ENCODE measurements at places on chromosomes 7 and 10. TPM values are rescaled to one million over a fixed set of nuclear protein-coding genes. Genes with fewer than 3 reads are reported as not detected.
A peak's percentile ranks its signal among the peaks of the same experiment; 100 is the strongest.

Gene WNT8B
- polyA plus RNA-seq: 0.14 TPM

Gene IGF2BP3
- polyA plus RNA-seq: 0.09 TPM

Gene INPP5F
- polyA plus RNA-seq: 1.4 TPM

Gene CHAT
- not detected for polyA plus RNA-seq

DNA sequence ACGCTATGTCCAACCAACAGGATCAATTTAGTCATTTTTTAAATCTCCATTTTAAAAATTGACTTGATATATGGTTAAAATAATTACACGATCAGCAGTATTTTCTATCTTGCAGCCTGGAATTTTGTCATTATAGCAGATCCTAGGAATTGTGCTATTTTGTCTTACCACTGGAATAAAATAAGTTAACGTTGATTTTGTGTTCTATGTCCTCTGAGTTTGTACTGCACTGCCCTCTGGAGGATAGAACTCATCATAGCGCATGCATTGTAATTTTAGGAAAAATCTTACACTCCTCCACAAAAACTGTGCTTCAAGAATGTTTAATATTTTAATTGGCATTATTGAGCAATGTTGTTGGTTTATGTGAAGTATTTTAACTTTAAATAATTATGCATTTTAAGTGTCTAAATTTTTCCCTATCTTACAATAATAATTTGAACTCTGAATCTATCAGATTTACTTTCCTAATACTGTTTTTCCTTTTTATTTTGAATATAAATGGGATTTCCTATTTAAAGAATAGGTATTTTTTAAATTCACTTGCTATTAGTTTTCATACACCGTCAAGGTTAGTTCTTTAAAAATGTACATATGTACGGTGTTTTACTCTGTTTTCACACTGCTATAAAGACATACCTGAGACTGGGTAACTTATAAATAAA, 220.1 kb downstream of the PPP1R3A start:
- no peak for DNase-seq
- H3K4me1 ChIP-seq: no peaks in the 10 kb centered on the region
- no peaks in the 10 kb centered on the region for H3K36me3 ChIP-seq
- no peaks in the 10 kb centered on the region for H3K27me3 ChIP-seq
- no peak overlapping the region for H3K4me3 ChIP-seq

DNA sequence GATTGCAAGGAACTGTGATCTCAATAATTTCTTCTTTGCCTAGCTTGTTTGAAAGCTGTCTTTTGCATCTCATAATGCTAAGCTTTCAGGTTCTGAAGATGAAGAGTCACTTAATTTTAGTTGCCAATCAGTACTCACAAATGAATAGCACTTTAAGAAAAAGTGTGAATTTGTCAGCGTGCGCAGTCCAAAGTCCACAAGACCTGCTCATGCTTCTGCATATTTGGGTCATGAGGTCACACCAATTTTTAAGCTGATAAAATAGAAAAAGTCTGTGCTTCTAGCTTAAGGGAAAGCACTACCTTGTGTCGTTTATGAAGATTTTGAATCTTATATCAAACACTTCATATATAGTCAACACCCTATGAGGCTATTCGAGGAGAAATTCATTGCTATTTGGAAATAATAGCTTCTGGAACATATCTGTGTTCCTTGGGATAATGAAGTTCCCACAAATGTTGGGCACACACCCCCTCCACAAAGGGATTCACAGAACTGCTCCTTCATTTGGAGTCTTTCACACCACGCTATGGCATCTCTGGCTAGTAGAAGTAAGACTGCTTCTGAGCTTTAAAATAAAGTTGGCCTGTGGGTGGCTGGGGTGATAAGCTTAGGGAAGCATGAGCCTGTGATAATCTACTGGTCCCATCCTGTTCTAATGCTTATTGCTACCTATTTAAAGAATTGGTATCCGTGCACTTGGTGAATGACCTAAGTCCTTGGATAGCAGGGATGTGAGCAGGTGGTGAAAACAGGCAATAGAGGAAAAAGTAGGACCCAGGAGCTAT, 33.3 kb downstream of the A1CF start:
- H3K4me3 ChIP-seq: no peak overlapping the region
- H3K27me3 ChIP-seq: peaks cover 16% of the 10 kb centered on the region

GRCh38 chr10:133151543-133151972, 8.5 kb upstream of the KNDC1 start:
- peaks cover 2% of the 10 kb centered on the region for H3K36me3 ChIP-seq
- no peaks in the 10 kb centered on the region for H3K4me1 ChIP-seq
- H3K27me3 ChIP-seq: peaks cover 60% of the 10 kb centered on the region

- H3K27me3 ChIP-seq: peaks cover 3% of the 10 kb centered on the region
- no peak overlapping the region for H3K27ac ChIP-seq
- no peaks in the 10 kb centered on the region for H3K36me3 ChIP-seq
Measured at GRCh38 chr7:123351516-123352505, 152.0 kb upstream of the SLC13A1 start.

DNA sequence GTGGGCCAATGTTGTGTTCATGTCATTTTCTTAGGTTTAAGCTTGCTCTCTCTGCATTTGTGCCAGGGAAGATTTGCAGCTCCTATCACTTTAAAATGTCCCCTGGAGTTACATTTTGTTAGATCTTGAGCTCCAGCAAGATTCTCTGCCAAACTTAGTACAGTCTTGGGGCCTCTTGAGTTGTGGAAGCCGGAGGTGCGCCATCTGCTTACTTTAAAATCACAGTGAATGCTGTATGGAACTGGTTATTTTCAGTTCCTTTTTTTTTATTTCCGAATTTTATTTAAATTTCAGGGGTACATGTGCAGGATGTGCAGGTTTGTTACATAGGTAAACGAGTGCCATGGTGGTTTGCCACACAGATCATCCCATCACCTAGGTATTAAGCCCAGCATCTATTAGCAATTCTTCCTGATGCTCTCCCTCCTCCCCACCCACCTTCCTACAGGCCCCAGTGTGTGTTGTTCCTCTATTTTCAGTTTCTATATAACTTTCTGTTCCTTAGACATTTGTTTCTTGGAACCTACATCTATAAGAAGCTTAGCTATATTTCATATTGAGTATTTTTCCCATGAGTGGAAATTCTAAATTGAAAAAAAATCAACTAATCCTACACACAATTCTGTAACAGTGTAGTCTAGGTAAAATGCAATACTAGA, 114.4 kb upstream of the CREB5 start:
- H3K4me3 ChIP-seq: no peak overlapping the region
- H3K27me3 ChIP-seq: peaks cover 2% of the 10 kb centered on the region
- H3K27ac ChIP-seq: no peak overlapping the region

DNA sequence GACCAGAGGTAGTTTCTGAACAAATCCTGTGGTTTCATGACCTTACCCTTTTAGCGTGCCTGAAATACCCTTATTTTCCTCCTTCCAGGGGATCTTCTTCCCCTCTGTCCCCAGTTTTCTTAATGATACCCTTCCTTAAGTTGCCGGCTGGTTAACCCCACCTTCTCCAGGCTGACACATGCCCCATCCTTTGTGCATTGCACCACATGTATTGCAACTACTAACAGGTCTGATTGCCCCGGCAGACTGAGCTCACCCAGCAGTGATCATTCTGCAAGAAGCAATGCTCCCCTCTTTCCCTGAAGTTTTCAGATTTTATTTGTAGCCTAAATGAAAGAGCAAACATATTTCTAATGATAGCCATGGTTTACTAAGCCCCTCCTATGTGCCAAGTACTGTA, 108.2 kb downstream of the HIP1 start:
- no peaks in the 10 kb centered on the region for H3K36me3 ChIP-seq
- H3K27ac ChIP-seq: no peak overlapping the region
- H3K4me1 ChIP-seq: no peaks in the 10 kb centered on the region
- no peak overlapping the region for H3K4me3 ChIP-seq
- no peaks in the 10 kb centered on the region for H3K27me3 ChIP-seq

DNA sequence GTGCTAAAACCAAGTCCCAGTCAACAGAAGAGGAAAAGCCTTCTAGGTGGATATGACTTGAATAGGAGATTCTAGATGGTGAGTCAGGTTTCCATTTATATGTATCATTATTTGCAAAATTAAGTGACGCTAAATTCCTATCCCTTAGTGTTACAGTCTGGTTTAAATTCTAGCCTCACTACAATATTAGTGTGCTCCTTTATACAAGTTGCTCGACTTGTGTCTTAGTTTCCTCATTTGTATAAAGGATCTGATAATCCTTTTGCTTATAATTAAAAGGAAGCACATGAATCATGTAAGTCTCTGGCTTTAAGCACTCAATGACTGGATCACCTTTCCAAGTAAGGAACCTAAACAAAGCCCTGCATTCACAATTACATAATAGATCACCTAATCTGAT, 105.7 kb downstream of the SVOPL start:
- no peaks in the 10 kb centered on the region for H3K4me1 ChIP-seq
- no peak overlapping the region for H3K4me3 ChIP-seq
- no peaks in the 10 kb centered on the region for H3K36me3 ChIP-seq
- no peaks in the 10 kb centered on the region for H3K27me3 ChIP-seq
- no peak overlapping the region for H3K27ac ChIP-seq

DNA sequence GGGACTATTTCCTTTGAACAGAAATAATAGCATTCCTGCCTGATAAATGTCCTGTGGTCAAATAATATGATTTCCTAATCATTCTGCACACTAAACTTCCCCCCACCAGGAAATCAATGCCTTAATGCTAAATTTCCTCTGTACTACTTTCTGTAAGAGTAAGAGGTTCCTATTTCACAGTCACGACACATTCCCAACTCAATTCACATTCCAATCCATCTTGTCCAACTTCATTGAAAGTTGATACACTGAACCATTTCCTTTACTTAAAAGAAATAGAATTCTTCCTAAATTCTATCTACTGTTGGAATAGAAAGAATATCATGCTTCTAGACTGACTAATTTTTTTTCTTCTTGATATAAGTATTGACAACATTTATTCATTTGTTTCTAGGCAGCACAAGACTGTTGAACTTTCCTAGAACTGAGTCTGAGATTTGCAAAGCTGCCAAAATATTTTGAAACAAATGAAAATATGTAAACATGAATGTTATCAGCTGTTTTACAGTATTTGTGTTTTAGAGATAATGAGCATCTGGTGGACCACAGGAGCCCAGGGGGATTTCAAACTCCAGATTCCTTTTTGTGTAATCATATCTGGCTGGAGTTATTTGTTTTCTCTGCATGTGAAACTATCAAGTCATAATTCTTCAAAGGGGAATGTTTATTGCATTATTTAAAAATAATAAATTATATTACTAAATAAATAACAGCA, 121.5 kb downstream of the TPST1 start:
- peaks cover 2% of the 10 kb centered on the region for H3K27me3 ChIP-seq
- no peak for DNase-seq
- H3K4me1 ChIP-seq: no peaks in the 10 kb centered on the region
- no peak overlapping the region for H3K27ac ChIP-seq
- H3K36me3 ChIP-seq: peaks cover 9% of the 10 kb centered on the region
- no peak overlapping the region for H3K4me3 ChIP-seq

DNA sequence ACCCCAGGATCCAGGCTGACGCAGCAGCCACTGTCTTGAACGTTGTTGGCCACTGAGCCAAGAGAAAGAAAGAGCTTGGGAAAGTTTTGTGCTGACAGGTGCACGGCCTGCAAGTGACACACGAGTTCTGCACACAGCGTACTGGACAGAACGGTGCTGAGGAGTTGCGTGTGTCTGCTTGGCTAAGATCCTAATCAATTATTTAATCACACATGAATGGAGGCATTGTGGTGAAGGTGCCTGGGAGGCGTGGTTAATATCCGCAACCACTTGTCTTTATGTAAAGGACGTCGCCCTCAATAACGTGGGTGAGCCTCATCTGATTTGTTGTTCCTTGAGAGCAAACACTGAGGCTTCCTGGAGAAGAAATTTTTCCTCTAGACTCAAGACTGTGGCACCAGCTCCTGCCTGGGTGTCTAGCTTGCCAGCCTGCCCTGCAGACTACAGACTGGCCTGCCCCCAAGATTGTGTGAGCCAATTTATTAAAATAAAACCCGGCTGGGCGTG, 16.6 kb upstream of the GNA12 start:
- no peaks in the 10 kb centered on the region for H3K36me3 ChIP-seq
- H3K27ac ChIP-seq: no peak overlapping the region
- H3K27me3 ChIP-seq: no peaks in the 10 kb centered on the region
- no peak overlapping the region for H3K4me3 ChIP-seq
- no peak for DNase-seq
- H3K4me1 ChIP-seq: peaks cover 12% of the 10 kb centered on the region

GRCh38 chr10:11887381-11888227, 64.4 kb downstream of the PROSER2 start:
- H3K27me3 ChIP-seq: no peaks in the 10 kb centered on the region
- H3K4me3 ChIP-seq: no peak overlapping the region
- H3K36me3 ChIP-seq: no peaks in the 10 kb centered on the region
- no peak overlapping the region for H3K27ac ChIP-seq
- no peak for DNase-seq

- peaks cover 66% of the 10 kb centered on the region for H3K4me1 ChIP-seq
- DNase-seq: no peak
- no peak overlapping the region for H3K4me3 ChIP-seq
- H3K36me3 ChIP-seq: no peaks in the 10 kb centered on the region
Measured at GRCh38 chr10:26773633-26774032, 76.1 kb downstream of the PDSS1 start.

DNA sequence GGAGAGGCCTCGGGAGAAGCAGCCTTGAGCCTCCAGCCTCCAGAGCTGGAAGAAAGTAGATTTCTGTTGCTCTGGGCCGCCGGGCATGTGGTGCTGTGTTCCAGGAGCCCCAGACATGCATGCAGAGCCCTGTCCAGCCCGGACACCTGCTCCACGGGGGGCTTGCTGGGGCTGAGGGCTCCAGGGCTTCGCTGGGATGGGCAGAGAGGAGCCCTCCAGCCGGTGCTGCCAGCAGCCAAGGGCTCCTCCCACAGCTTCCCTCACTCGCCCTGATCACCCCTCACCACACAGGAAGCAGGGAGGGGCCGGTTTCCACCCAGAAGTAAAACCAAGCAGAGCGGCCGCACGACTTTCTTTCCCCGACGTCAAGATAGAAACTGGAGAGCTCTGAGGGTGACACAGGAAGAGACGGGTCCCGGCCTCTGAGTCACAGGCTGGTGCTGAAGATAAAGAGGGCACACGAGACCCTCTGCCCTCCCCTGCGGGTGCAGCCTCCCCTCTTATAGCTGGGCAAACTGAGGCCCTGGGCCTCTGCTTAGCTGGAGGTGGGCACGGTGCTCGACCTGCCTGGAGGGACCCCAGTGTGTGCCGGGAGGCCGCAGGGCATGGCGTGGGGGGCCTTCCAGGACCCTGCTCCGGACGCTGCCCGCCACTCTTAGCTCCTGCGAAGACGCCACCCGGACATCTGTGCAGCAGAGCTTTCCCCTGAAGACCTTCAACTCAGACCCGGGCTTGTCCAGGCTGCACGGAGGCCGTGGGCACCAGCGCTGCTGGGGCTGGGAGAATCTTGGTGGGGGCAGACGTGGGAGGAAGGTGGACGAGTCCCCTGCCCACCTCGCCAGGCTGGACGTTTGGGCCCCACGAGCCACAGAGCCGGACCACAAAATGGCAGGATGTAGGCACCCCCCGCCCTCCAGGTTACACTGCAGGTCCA, 31.1 kb downstream of the ADAP1 start:
- peak; percentile 92 for DNase-seq
- H3K36me3 ChIP-seq: no peaks in the 10 kb centered on the region
- H3K4me3 ChIP-seq: peak overlapping the region; percentile 88
- H3K4me1 ChIP-seq: peaks cover 57% of the 10 kb centered on the region
- H3K27ac ChIP-seq: peak overlapping the region; percentile 92
- no peaks in the 10 kb centered on the region for H3K27me3 ChIP-seq

All from naive thymus-derived CD8-positive, alpha-beta T cell (primary cell).